Esophagus muscularis mucosa (tissue), 4 donors: ENCODE measurements at places on chromosomes 5 and 9. TPM values are rescaled to one million over a fixed set of nuclear protein-coding genes. Genes with fewer than 3 reads are reported as not detected.

- H3K27me3 ChIP-seq = no peaks in the 10 kb centered on the region
- no peaks in the 10 kb centered on the region for H3K4me1 ChIP-seq
- H3K4me3 ChIP-seq = no peak overlapping the region
- H3K36me3 ChIP-seq = no peaks in the 10 kb centered on the region
These were observed 8.9 kb upstream of the IL6ST start for GRCh38 chr5:56003679-56004078.

PRRC2B gene
- 183 TPM for total RNA-seq

- H3K4me1 ChIP-seq = no peaks in the 10 kb centered on the region
- H3K27ac ChIP-seq = no peak overlapping the region
- no peak overlapping the region for H3K4me3 ChIP-seq
These were observed 249.1 kb downstream of the DIRAS2 start for GRCh38 chr9:90393365-90394152.

KCNV2 gene
- not detected for total RNA-seq

GRCh38 chr9:132755096-132755495, 84.8 kb downstream of the GTF3C4 start:
- no peak for DNase-seq
- H3K36me3 ChIP-seq = no peaks in the 10 kb centered on the region
- H3K27ac ChIP-seq = no peak overlapping the region
- H3K4me1 ChIP-seq = peaks cover 8% of the 10 kb centered on the region
- no peak overlapping the region for H3K4me3 ChIP-seq

- peaks cover 25% of the 10 kb centered on the region for H3K4me1 ChIP-seq
- DNase-seq = no peak
- no peak overlapping the region for H3K4me3 ChIP-seq
These were observed 7.1 kb upstream of the HAND1 start for GRCh38 chr5:154485096-154485491.

GRCh38 chr9:20243841-20244240, 378.5 kb downstream of the MLLT3 start:
- H3K4me3 ChIP-seq = no peak overlapping the region
- no peak for DNase-seq
- H3K27me3 ChIP-seq = no peaks in the 10 kb centered on the region

OBP2B gene
- not detected for total RNA-seq

AHRR gene
- 0.42 TPM for total RNA-seq

DNA sequence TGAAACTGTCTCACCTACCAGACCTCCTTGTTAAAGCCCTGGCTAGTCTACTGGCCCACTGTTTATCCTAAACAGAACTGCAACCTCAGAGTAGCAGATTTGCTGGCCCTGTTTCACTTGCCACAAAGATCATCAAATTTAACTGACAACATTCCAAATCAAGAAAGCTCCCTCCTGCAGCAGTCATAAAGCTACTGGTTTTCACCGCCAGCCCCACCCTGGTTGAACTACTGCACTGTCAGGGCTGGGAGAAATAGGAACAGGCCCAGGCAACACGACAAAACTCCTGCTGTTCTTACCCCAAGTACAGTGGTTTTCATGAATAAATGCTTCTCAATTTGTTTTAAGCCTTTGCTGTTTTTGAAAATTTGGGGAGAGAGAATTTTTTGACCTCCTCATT, 63.0 kb downstream of the NR6A1 start:
- peaks cover 19% of the 10 kb centered on the region for H3K4me1 ChIP-seq
- H3K27ac ChIP-seq = no peak overlapping the region
- no peaks in the 10 kb centered on the region for H3K27me3 ChIP-seq
- DNase-seq = no peak
- no peaks in the 10 kb centered on the region for H3K36me3 ChIP-seq

EPB41L4A gene
- 22.8 TPM for total RNA-seq

DNA sequence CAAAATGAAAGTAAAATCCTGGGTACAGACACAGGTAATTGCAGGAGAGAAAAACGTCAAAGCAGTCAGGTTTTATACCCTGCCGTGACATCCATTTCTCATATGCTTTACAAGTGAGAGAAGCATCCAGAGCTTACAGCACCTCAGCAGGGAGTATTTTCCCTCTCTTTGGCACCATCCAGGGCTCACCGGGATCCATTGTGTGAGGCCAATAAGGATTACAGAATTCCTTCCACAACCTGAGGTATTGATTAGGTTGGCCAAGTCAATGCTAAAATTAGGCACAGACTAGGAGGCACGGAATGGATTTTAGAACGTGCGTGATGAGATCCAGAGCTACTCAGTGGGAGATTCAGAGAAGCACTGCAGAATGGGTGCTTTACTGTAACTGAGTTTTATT, 296.6 kb downstream of the FBXL7 start:
- H3K4me1 ChIP-seq = peaks cover 27% of the 10 kb centered on the region
- H3K27ac ChIP-seq = no peak overlapping the region
- no peaks in the 10 kb centered on the region for H3K27me3 ChIP-seq

DNA sequence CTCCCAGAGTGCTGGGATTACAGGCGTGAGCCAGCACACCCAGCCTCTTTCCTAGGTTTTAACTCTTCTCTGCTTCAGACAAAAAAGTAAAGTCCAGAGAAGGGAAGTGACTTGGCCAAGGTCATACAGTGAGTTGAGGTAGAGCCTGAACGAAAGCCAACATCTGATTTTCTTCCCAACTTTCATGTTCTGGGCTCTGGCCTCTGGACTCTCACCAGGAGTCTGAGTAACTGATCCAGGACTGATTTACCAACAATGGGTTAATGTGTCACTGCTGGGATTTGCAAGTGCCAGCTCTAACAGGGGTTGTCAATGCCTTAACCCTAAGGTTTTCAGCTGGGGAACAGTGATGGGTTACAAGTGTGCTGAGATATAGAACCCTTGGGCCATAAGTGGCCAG, 32.2 kb upstream of the LARP1 start:
- H3K4me1 ChIP-seq = no peaks in the 10 kb centered on the region
- no peak overlapping the region for H3K4me3 ChIP-seq
- H3K27me3 ChIP-seq = no peaks in the 10 kb centered on the region
- no peak overlapping the region for H3K27ac ChIP-seq

GABRA6 gene
- not detected for total RNA-seq

- H3K4me1 ChIP-seq = no peaks in the 10 kb centered on the region
- peak overlapping the region; percentile 7 for H3K27ac ChIP-seq
- H3K4me3 ChIP-seq = no peak overlapping the region
- DNase-seq = no peak
- no peaks in the 10 kb centered on the region for H3K27me3 ChIP-seq
These were observed 88.9 kb downstream of the S1PR3 start for GRCh38 chr9:89080193-89080592.

- no peaks in the 10 kb centered on the region for H3K27me3 ChIP-seq
- peaks cover 11% of the 10 kb centered on the region for H3K4me1 ChIP-seq
- H3K4me3 ChIP-seq = peak overlapping the region; percentile 81
- no peak for DNase-seq
- peak overlapping the region; percentile 95 for H3K27ac ChIP-seq
- H3K36me3 ChIP-seq = no peaks in the 10 kb centered on the region
These were observed 14.9 kb downstream of the TRIM7 start for GRCh38 chr5:181189962-181190710.

GRCh38 chr9:79408617-79409016, 163.1 kb upstream of the TLE4 start:
- no peak overlapping the region for H3K4me3 ChIP-seq
- no peak for DNase-seq
- no peaks in the 10 kb centered on the region for H3K36me3 ChIP-seq
- H3K27me3 ChIP-seq = no peaks in the 10 kb centered on the region

DNA sequence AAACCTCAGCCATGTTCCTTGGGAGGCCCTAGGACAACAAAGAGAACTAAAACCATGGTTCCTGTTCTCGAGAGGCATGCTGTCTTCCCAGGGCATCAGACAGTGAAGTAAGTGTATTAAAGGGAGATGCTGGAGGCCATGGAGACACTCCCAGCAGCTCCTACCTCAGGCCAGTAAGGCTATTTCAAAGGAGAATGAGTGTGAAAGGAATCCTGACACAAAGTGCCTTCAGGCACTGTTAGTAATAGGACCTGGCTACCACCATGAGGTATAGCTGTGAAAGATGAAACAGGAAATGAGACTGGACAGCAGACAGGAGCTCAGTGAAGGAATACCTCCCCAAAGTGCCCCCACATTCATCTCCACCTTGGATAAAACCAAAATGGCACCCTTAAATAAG, 71.0 kb downstream of the FANCC start:
- H3K4me1 ChIP-seq = peaks cover 5% of the 10 kb centered on the region
- peaks cover 4% of the 10 kb centered on the region for H3K36me3 ChIP-seq
- H3K4me3 ChIP-seq = no peak overlapping the region
- no peaks in the 10 kb centered on the region for H3K27me3 ChIP-seq

- no peaks in the 10 kb centered on the region for H3K27me3 ChIP-seq
- no peak overlapping the region for H3K4me3 ChIP-seq
- H3K36me3 ChIP-seq = no peaks in the 10 kb centered on the region
These were observed 59.9 kb downstream of the TLE1 start for GRCh38 chr9:81629440-81629839.

DNA sequence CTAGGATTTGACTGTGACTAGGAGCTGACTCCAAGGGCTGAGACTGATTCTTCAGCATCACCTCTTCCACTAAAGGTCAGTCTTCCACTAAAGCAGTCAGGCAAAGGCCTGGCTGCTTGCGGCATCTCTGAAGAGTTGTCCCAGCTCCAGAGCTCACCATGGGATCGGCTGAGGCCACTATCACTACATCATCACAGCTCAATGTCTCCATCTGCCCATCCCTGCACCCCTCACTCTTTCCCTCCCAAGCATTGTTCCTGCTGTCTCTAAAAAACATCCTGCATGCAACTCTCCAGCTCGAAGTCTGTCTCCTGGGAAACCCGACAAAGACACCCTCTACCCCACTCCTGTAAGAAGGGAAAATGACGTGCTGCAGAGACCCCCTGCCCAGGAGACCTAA, 15.5 kb upstream of the WWC1 start:
- no peak overlapping the region for H3K27ac ChIP-seq
- no peaks in the 10 kb centered on the region for H3K4me1 ChIP-seq
- no peaks in the 10 kb centered on the region for H3K36me3 ChIP-seq
- no peak for DNase-seq
- H3K4me3 ChIP-seq = no peak overlapping the region
- no peaks in the 10 kb centered on the region for H3K27me3 ChIP-seq
